DMS79 (cell line): ENCODE measurements at places on chromosomes 1 and 21.

GRCh38 chr1:33736496-33736895 is 127.4 kb upstream of the HMGB4 start:
- DNase-seq: peak; percentile 88

GRCh38 chr1:162903246-162903645 is 42.3 kb upstream of the CCDC190 start:
- no peak for DNase-seq

DNA sequence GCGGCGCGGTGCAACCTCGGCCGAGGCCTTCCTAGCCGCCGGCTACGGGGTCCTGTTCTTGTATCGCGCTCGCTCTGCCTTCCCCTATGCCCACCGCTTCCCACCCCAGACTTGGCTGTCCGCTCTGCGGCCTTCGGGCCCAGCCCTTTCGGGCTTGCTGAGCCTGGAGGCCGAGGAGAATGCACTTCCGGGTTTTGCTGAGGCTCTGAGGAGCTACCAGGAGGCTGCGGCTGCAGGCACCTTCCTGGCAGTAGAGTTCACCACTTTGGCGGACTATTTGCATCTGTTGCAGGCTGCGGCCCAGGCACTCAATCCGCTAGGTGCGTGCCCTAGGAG is 379 bp downstream of the PPCS start:
- DNase-seq: peak; percentile 35

- DNase-seq: no peak
Measured at GRCh38 chr21:29550205-29550604, 251.5 kb downstream of the BACH1 start.

DNA sequence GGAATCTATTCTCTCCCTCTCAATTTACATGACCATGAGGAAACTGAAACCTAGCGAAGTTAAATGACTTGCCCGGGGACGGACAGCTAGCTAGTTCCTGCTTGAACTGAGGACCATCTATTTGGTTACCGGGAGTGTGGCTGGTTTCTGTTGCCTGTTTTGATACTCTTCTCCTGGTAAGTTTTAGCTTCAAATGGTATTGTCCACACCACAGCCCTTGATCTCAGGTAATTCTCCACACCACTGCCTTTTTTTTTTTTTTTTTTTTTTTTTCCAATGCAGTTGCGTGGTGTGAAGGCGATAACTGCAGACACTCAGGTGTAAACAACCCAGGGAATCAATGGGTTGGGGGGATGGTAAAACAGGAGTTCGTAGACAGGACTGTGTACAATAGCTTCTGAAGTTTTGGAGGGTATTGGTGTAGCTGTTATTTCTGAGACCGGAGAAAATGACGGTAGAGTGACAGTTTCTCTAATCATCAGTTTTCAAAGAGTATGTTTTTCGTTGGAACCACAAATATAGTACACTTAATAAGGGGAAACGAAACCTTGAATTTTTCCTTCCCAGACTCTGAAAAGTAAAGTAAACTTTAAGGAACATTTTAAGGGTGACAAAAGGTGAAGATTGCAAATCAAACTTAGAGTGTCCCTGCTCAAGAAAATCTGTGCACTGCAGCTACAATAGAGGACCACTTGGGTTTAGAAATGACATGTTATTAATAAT is 125.3 kb upstream of the CACYBP start:
- DNase-seq: no peak

- DNase-seq: no peak
Measured at GRCh38 chr1:10541286-10541685, 66.5 kb downstream of the PEX14 start.

- no peak for DNase-seq
Measured at GRCh38 chr21:21715266-21715969, 717.2 kb downstream of the NCAM2 start.
